Caki2 (cell line): ENCODE measurements at places on chromosomes 1 and 21.
A peak's percentile ranks its signal among the peaks of the same experiment; 100 is the strongest.

DNA sequence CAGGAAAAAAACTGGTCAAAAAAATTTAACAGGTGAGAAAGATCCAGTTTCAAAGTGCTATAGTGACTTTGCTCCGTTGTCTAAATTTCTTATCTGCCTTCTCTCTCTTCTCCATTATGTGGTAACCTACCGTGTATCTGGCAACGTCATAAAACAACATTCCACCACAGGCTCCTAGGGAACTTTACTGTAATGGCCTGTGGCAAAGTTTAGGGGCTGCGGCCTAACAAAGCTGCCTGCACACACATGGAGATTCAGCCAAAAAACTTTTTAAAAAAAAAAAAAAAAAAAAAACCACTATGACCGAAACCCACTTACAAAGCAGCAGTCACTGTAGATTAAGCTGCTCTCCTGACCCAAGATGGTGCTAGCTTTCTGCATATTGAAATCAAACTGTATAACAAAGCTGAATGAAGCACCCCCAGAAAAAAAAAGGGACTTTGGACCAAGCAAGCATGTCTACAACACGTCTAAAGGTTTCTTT is 202.6 kb downstream of the SLC45A1 start:
- DNase-seq, result no peak

GRCh38 chr1:107942814-107943213 is 22.2 kb downstream of the VAV3 start:
- DNase-seq, result no peak

DNA sequence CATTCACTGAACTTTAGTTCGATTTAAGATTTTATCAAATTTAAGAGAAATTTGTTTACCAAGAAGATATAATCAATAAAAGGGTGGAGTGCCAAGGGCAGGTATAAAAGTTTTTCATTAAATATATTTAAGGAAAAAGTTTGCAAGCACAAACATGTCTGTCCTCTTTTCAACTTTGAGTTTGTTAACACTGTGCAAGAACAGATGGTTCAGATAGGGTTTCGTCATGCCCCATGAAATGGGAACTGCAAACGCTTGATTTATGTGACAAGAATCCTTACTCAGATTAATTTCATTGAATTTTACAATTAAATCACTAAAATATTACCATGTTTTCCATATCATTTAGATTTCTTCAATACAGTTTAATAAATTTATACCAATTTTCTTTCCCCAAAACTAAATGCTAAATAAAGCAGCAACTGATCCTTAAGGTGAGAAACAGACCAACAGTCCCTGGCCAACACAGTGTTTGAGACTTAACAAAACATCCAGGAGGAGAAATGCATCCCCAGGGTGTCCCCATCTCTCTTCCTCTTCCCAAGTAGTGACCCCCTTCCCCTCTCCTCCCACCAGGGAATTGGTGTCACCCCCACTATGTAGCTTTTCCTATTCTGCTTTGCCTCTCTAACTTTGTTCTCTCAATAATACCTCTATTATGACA is 292.9 kb downstream of the LTN1 start:
- DNase-seq, result no peak

DNA sequence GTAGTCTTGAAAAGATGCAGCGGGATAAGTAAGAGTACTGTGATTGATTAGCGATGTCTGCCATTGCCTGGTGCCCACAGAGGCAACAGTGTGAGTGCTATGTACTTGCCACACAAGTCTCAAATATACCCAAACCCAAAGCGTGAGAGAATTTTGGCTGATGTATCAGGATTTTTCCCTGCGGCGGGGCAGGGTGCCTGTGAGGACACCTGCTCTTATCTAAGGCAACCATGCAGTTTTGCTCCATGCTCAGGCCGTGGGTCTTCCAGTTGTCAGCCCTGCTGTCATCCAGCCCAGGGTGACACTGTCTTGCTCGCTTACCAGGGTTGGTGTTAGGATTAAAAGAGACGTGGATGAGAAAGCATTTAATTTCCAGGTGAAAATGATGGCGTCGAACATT is 202.7 kb downstream of the PTPRU start:
- DNase-seq, result no peak

- DNase-seq, result no peak
Observed at GRCh38 chr1:58966917-58967740, 183.3 kb upstream of the JUN start.

DNA sequence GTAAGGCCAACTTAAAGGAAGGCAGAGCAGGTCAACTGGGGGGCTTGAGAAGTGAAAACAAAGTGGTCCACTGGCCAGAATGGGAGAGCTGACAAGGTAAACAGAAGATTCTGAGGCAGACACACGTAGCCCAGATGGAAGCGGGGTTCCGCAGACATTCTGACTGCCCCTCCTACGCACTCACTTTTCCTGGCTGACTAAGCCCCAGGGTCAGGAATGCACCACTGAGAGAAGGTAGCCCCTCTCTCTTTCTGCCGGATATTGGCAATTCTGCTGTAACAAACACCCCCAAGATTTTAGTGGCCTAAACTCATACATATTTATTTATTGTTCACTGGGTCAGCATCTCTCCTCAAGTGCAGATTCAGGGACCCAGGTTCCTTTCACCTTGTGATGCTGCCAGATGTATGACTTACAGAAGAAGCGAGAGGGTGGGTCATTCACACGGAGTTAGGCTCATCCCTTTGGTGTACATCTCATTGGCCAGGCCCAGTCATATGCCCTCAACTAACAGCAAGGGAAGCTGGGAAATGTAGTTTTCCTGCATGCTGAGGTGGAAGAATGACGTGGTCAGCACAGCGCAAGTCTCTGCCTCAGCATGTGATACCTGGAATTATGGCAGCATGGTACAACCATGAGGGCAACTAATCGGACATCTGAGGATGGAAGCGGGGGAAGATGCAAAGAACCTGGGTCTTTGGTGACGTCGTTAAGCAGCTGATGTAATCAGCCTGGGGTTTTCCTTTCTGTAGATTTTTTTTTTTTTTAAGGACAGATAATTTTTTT is 43.4 kb upstream of the MRPS6 start:
- DNase-seq, result peak; percentile 33

GRCh38 chr1:211488641-211489040 is 3.3 kb downstream of the RD3 start:
- no peak for DNase-seq
